ENCODE measurements at places on chromosomes 1 and 21. TPM values are rescaled to one million over a fixed set of nuclear protein-coding genes. Genes with fewer than 3 reads are reported as not detected.

GRCh38 chr1:61171974-61172373 is 89.6 kb downstream of the NFIA start:
- DNase-seq = no peak

- no peak for DNase-seq
Observed at GRCh38 chr1:117051224-117052064, 8.7 kb upstream of the TTF2 start.

- DNase-seq = no peak
Observed at GRCh38 chr1:30778154-30778978, 20.8 kb upstream of the LAPTM5 start.

- no peak for DNase-seq
Observed at GRCh38 chr1:59249396-59250137, 47.3 kb upstream of the FGGY start.

DNA sequence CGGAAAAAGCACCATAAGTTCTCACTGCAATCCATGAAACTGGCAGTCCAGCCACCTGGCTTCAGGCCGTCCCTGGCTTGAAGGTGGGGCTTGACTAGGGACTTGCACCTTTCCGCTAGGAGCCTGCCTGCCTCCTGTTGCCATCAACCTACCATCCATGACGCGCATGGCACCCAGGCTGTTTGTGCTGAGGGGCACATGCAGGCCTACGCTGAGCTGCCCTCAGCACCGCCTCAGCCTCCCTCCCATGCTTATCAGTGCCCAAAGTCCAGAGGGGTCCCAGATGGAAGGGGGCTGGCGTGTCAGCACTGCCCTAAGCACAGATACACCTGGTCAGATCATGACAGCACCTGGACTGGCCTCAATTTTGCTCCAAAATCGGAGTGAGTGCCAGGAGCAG is 190.2 kb upstream of the LYPLAL1 start:
- DNase-seq = no peak

- no peak for DNase-seq
Observed at GRCh38 chr1:13600762-13601453, 17.3 kb downstream of the PDPN start.

GRCh38 chr1:6519935-6520671 is 28.6 kb upstream of the PLEKHG5 start:
- no peak for DNase-seq

AK5 gene
- not detected for total RNA-seq

ECM1 gene
- total RNA-seq = 1.7 TPM

DNA sequence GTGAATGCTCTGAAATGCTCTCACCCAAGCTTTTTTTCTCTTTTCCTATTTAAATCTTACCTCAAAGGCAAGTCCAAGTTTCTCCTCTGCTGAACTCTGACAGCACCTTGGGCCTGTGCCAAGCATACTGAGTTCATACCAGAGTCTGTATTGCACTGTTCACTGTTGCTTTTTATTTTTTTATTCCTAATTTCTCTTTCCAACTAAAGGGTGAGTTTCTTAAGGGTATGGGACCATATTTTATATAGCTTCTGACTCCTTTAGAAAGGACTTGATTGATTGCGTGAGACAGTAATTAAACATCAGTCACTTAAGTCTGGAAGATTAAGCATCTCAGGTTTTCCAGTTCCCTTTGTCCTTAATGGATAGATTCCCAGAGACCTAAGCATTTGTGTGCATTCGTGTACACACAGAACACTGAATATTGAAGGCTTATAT is 69.9 kb downstream of the CACHD1 start:
- no peak for DNase-seq

DNA sequence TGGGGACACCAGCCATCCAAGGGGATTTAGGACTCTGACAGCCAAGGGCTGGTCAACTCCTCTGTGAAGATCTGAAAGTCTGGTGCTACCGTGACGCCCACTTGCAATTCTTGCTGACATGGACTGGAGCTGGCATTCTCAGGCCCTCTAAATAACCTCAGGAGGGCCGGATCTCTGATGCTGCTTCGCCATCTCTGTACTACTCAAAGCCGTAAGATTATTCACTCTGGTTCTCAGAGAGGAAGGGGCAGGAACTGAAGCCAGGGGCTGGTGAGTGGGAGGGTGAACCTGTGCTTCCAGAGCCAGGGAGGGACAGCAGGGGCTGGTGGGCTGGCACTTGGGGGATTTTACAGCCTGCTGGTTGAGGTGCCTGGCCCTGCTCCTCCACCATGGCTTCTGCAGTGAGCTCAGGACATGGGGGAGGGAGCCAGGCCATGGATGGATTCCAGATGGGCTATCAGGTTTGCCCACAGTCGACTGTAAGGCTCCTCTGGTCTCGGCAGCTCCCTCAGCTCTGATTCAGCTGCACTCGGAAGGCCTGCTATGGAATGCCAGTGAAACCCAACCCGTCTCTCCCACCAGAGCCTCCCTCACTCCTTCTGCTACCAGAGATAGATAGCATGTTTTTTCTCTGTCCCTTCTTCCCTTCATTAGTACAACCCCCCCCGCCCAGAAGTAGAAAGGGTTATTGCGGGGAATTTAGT is 84.5 kb downstream of the PLXNA2 start:
- DNase-seq = no peak

DNA sequence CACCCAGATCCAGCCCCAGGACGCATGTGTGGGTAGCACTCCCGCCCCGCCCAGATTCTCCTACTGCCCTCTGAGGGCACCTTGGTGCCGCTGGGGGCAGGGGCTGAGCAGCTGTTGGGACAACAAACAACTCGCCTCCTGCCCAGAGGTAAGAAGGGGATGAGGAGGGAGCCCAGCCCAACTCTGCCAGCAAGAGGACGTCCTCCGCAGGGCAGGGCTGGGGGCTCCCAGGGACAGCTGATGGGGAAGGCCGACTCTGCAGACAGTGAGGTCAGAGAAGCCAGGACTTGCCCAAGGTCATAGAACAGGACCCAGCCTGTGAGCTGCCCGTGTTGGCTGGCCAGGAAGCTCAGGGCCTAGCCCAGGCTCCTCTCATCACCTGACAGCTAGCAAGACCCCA is 18.8 kb downstream of the RAP1GAP start:
- DNase-seq = no peak

DNA sequence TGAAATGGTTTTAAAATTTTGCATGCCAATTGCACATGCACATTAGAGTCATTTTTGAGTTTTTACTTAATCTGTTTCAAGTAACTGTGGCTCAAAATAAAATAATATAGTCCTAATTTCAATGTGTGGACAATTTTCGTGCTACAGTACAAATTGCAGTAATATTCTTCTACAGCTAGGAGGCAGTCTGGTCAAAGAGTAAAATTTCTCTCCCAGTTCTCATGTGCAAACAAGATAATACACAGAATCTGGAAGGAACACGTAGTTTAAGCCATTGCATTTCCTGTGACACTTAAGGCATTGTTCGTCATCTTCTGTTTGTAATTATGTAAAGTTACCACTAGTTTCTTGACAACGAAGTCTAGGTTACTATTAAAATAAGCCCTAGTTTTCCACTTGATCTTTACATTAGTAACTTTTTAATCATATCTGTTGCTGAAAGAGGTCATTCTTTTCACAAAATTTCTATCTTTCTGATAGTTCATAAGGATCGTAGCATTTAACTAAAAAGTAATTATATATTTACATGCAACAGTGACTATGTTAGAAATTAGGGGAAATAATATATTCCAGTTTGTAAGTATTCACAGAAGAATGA is 28.9 kb downstream of the ODR4 start:
- no peak for DNase-seq

PADI3 gene
- not detected for total RNA-seq

GRCh38 chr1:45925728-45926287 is 122.4 kb downstream of the MAST2 start:
- DNase-seq = no peak

GRCh38 chr1:23352096-23352695 is 8.1 kb upstream of the HNRNPR start:
- no peak for DNase-seq

DNA sequence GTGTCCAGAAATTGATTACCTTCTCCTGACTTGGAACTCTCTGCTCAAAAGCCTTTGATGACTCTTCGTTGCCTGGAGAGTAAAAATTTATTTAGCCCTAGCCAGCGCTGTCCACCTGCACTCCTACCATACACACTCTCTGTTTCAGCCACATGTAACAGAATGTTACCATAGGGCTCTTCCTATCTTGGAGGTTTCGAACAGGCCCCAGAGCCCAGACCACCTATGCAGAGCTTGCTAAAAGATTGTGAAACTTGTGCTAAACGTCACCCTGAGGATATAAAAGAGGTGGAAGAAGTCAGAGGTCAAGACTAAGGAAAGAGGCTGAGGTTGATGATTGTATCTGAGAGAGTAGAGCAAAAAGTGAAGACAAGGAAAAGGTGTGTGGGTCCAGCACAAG is 237.0 kb upstream of the HOOK1 start:
- DNase-seq = no peak

GRCh38 chr1:30302858-30303257 is 420.5 kb downstream of the MATN1 start:
- DNase-seq = no peak

HCRTR1 gene
- not detected for total RNA-seq

MAN1C1 gene
- 0.20 TPM for total RNA-seq

DNA sequence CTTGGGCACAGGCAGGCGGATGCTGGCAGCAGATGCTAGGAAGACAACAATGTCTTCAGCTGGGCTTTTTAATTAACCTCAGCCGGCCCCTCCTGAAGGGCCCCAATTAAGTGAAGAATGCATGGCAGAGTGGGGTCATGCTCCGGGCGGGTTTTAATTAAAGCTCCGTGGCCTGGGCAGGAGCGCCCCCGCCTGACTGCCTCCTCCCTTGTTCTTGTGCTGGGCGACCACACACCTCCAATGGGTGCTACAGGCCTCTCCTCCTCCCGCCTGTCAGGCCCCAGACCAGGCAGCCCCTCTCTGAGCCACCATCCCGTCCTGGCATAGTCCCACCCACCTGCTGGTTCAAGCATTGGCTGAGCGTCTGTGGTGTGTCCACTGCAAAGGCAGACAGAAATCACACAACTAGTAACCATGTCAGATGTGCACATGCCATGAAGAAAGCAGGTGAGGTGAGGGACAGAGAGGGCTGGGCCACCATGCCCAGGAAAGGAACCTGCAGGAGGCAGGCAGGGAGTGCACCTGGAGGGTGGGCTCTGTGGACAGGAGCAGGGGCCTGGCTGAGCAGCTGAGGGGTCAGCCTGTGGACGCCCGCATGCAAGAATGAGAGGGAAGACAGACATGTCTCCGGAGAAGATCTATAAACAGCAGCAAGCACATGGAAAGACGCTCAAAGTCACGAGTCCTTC is 8.5 kb upstream of the ARF1 start:
- DNase-seq = no peak

HEYL gene
- not detected for total RNA-seq

GRCh38 chr1:93304716-93305138 is 41.0 kb upstream of the DR1 start:
- DNase-seq = no peak

DNA sequence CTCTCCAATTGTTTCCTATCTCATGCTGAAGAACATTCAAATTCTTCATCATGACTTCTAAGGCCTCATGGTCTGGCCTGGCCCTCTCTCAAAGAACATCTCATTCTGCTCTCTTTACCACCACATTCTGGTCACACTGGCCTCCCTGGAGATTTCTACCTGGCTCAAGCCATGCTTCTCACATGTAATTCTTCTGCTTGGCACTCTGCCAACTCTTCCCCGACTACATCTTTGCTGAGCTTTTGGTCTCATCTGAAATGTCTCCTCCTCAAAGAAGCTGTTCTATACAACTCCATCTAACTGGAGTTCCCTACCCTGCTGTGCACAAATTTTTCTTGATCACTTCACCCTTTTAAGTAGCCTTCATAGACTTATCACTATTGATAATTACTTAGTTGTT is 1.4 kb upstream of the TBX19 start:
- no peak for DNase-seq

- DNase-seq = no peak
Observed at GRCh38 chr1:28290851-28291250, 31.5 kb downstream of the SESN2 start.

Data from activated B cell treated with CpG ODN at 0.5 μM for 24 hours (primary cell).